ENCODE measurements at places on chromosomes 5 and 9.

DNA sequence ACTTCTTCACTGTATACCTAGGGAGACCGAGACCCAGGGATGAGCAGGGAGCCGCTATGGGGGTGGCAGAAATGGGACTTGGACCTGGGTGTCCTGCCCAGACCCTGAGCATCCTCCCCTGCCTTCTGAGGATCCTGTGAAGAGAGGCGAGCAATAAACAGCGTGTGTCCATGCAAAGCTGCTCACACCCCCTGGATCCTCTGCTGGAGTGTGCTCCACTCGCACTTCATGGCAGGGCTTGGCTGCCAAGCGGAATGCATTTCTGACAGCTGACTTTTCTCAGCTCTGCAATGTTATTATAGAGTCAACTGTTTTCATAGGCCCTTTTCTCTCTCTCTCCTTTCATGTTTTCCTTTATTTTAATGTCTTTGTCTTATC lies 31.0 kb upstream of the ALDH1B1 start:
- no peaks in the 10 kb centered on the region for H3K36me3 ChIP-seq
- H3K27ac ChIP-seq: no peak overlapping the region
- no peaks in the 10 kb centered on the region for H3K27me3 ChIP-seq
- no peak for DNase-seq
- no peak overlapping the region for H3K4me3 ChIP-seq

DNA sequence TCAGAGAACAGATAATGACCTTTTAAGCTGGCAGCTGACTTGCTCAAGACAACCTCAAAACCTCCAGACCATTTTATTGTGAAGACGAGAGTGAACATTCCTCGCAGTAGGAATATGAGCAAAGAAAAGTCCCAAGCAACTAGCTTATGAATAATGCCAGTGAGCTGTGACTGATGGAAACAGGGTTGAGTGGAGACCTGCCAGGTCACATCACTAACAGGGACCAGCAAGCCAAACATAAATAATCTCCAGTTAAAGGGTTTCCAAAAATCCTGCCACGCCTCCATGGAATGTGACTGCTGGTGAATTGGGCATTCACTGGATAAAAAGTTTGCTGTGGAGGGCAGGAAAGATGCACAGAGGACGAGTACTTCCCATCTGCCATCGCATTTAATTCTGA lies 185.4 kb downstream of the CRB2 start:
- H3K36me3 ChIP-seq: no peaks in the 10 kb centered on the region
- H3K4me3 ChIP-seq: no peak overlapping the region
- peaks cover 6% of the 10 kb centered on the region for H3K4me1 ChIP-seq
- no peak overlapping the region for H3K27ac ChIP-seq
- DNase-seq: no peak

GRCh38 chr9:125304273-125304672 lies 42.6 kb downstream of the GAPVD1 start:
- peaks cover 39% of the 10 kb centered on the region for H3K36me3 ChIP-seq
- no peaks in the 10 kb centered on the region for H3K27me3 ChIP-seq
- no peak overlapping the region for H3K4me3 ChIP-seq
- no peaks in the 10 kb centered on the region for H3K4me1 ChIP-seq
- DNase-seq: no peak
- H3K27ac ChIP-seq: no peak overlapping the region

DNA sequence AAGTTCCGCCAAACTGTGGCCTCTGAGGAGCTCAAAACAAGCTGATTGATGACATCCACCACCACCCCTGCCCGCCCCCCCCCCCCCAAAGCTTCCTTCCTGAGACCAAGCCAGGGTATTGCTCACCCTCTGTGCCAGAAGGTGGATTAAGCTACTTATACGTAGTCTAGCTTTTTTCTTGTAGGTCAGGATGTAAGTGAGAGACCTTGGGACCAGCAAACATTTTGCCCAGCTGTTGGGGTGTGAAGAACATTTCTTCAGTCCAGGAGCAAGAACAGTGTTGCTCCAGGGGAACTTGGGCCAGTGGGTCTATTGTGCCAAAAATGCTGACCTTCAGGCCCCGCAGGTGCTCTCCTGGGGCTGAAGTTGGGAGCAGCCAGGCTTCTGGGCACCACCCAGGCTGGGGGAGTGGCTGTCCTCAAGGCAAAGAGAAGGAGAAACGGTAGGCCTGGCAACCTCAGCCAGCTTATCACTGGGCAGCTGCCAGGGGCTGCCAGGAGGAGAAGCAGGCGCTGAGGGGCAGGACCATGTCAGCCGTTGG lies 18.0 kb downstream of the NEURL1B start:
- H3K36me3 ChIP-seq: peaks cover 2% of the 10 kb centered on the region
- DNase-seq: no peak
- no peaks in the 10 kb centered on the region for H3K27me3 ChIP-seq

GRCh38 chr5:139649082-139649991 lies 1.2 kb downstream of the CXXC5 start:
- peak overlapping the region; percentile 83 for H3K4me3 ChIP-seq
- H3K27me3 ChIP-seq: peaks cover 50% of the 10 kb centered on the region
- no peaks in the 10 kb centered on the region for H3K36me3 ChIP-seq
- peaks cover 56% of the 10 kb centered on the region for H3K4me1 ChIP-seq

All from activated naive CD8-positive, alpha-beta T cell treated with anti-CD3 and anti-CD28 coated beads, Interleukin-2, amount 50 U/mL, for 24 hours (primary cell).